ENCODE measurements at places on chromosomes 6 and 20. TPM values are rescaled to one million over a fixed set of nuclear protein-coding genes. Genes with fewer than 3 reads are reported as not detected.

The SIRPB1 gene
- 2.3 TPM for total RNA-seq

The CNKSR3 gene
- 19.0 TPM for total RNA-seq

The PHACTR1 gene
- total RNA-seq = 10.7 TPM

The FAM83C gene
- not detected for total RNA-seq

DNA sequence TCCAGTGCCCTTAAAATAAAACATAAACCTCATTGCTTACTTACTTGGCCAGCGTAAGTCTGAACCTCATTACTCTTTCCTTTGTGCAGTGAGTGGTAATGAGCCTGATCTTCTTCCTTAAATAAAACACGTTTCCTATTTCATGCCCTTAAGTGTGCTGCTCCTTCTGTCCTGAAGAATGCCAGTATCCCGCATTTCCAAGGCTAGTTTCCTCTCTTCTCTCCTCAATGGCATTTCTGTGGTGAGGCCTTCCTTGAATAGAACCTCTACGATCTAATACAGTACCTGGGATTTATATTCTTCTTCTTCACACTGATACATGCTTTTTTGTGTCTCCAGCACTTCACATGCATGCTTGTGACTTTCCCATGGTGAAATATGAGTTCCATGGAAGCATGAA lies 523.4 kb upstream of the CDH4 start:
- no peak overlapping the region for H3K4me3 ChIP-seq
- H3K27me3 ChIP-seq = peaks cover 3% of the 10 kb centered on the region
- H3K36me3 ChIP-seq = no peaks in the 10 kb centered on the region
- H3K27ac ChIP-seq = no peak overlapping the region

DNA sequence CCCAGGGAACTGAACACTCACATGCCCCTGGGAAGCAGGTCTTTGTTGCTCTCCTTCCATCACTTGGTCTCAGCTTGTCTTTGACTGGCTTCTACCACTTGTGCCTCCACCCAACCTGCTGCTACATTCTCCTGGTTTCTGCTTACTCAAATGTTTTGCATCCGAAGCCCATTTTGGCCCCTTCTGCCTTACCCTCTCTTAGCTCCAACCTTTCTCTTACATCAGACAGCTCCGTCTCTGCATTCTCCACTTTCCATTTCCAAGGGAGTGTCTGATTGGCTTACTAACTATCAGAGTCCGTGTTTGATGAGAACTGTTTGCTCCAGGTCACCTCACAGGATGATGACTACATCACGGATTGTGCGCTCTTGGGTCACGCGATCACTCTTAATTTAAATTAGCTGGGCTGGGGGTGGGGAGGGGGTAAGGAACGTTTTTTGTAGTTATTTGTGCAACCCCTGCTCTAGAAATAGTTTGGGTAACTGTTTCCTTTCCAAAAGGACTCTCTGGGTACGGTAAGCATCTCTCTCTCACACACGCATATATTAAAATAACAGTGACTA lies 844 bp upstream of the ABRACL start:
- H3K27me3 ChIP-seq = no peaks in the 10 kb centered on the region
- peak overlapping the region; percentile 96 for H3K4me3 ChIP-seq
- H3K36me3 ChIP-seq = no peaks in the 10 kb centered on the region
- H3K4me1 ChIP-seq = no peaks in the 10 kb centered on the region
- H3K27ac ChIP-seq = peak overlapping the region; percentile 77

DNA sequence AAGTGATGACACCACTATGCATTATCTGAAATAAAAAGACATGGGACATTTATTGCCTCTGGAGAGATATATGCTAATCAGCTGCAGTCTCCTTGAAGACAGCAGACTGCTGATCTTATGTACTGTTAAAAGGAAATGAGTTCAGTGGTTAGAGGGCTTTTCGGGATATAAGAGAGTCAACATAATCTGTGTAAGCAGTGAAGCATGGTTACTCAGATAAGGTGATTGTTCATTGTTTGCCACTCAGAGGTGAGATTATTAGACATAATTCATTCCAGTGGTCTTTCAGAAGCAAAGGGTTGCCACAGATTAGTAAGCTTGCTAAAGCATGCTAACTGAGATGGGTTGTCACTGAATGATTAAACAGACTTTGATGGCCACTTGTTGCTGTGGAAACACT lies 1450.7 kb upstream of the ADGRB3 start:
- H3K27me3 ChIP-seq = no peaks in the 10 kb centered on the region
- no peak for DNase-seq

DNA sequence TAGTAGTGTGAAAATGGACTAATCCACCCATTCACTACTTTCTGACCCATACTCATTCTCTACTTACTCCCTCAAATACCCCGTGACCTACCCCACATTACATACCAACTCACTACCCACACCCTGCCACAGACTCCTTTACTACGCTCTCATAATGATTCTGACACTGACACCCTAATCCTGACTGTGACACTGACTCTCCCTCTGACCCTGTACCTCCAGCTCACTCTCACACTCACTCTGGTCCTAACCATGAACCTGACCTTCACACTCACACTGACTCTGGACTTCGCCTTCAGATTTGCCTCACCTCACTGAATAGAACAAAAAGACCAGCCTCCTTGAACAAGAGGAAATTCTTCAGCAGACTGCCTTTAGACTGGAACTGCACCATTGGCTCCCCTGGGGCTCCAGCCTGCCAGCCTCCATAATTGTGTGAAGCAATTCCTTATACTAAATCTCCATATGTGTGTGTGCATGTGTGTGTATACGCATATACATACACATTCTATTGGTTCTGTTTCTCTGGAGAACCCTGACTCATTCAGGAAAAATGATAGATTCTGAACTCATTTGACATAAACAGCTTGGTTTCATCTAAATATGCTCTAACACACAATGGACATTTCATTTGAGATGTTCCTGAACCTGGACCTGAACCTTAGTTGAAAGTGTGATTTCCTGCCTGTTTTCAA lies 10.5 kb upstream of the ZNF343 start:
- H3K4me1 ChIP-seq = no peaks in the 10 kb centered on the region
- no peak overlapping the region for H3K4me3 ChIP-seq
- DNase-seq = no peak
- no peaks in the 10 kb centered on the region for H3K36me3 ChIP-seq
- no peaks in the 10 kb centered on the region for H3K27me3 ChIP-seq
- H3K27ac ChIP-seq = no peak overlapping the region

DNA sequence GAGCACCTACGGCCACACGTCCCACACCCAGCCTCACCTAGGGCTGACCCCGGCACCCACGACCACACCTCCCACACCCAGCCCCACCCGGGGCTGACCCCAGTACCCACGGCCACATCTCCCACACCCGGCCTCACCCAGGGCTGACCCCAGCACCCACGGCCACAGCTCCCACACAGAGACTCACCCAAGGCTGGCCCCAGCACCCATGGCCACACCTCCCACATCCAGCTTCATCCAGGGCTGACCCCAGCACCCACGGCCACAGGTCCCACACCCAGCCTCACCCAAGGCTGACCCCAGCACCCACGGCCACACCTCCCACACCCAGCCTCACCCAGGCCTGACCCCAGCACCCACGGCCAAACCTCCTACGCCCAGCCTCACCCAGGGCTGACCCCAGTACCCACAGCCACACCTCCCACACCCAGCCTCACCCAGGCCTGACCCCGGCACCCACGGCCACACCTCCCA lies 36.7 kb downstream of the NINL start:
- H3K36me3 ChIP-seq = no peaks in the 10 kb centered on the region
- no peaks in the 10 kb centered on the region for H3K4me1 ChIP-seq
- no peaks in the 10 kb centered on the region for H3K27me3 ChIP-seq
- H3K4me3 ChIP-seq = no peak overlapping the region

DNA sequence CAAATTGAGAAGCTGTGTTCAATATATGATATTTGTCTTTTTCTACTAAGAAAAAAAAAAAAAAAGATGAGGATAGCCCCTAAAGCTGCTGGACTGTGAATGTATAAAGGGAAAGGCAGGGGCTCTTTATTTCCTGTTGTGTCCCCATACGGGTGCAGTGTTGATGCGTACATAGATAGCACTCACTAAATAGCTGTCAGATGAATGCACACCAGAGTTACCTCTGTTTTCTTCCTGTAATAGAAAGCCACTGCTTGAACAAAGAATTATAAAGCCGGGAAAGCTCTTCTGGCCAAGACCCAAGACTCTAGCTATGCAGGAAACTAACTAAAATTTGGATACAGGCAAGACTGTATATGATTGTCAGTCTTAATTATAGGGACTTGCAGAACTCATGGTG lies 260.0 kb downstream of the FARS2 start:
- no peak for DNase-seq
- no peaks in the 10 kb centered on the region for H3K27me3 ChIP-seq
- H3K4me3 ChIP-seq = no peak overlapping the region
- no peaks in the 10 kb centered on the region for H3K4me1 ChIP-seq
- no peak overlapping the region for H3K27ac ChIP-seq
- no peaks in the 10 kb centered on the region for H3K36me3 ChIP-seq

DNA sequence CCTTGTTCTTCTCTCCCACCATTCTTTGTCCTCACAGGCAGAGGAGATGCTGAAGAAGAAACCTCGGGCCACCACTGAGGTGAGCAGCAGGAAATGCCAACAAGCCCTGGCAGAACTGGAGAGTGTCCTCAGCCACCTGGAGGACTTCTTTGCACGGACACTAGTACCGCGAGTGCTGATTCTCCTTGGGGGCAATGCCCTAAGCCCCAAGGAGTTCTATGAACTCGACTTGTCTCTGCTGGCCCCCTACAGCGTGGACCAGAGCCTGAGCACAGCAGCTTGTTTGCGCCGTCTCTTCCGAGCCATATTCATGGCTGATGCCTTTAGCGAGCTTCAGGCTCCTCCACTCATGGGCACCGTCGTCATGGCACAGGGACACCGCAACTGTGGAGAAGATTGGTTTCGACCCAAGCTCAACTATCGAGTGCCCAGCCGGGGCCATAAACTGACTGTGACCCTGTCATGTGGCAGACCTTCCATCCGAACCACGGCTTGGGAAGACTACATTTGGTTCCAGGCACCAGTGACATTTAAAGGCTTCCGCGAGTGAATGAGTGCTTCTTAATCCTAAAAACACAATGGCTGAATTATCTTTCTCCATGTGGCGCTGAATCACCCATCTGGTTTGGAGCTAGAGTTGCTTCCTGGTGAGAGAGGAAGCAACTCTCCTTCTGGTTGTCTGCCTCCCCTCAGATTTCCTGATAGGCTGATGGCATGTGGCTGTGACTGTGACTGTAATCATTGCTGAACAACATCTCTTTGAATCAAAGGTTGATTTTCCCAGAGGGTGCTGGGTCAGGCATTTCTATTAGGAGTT lies 4.6 kb downstream of the MAD2L1BP start:
- no peak overlapping the region for H3K27ac ChIP-seq
- DNase-seq = no peak
- H3K27me3 ChIP-seq = no peaks in the 10 kb centered on the region
- no peaks in the 10 kb centered on the region for H3K4me1 ChIP-seq
- no peak overlapping the region for H3K4me3 ChIP-seq
- H3K36me3 ChIP-seq = no peaks in the 10 kb centered on the region

DNA sequence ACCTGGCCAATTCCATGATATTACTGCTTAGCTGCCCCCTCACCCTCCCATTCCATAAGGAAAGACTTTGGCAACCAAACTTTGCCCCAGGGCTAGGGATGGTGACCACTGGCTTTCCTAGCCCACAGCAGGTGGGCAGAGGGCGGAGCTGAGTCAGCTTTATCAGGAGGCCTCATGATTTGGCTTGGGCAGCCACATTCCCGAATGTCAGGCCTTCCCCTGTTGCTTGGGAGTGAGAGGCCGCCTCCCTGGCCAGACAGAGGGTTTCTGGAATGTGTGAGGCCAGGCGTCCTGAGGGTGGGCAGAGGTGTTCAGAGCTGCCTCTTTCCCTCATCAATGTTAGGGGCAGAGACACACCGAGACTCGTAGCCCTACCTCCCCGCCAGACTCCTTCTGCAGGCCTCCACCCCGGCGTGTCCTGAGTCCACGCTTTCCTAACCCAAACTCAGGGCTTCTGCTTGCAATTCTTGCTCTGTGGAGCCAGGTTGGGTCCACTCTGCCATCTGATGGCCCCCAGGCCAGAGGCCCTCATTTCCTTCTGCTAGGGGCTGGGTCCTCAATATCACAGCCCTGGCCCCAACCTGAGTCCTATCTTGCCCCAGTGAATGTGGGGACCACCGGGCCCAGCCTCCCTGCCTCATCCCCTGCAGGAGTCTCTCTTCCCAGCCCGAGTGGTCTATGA lies 19.3 kb downstream of the UQCC2 start:
- H3K4me1 ChIP-seq = no peaks in the 10 kb centered on the region
- no peak overlapping the region for H3K27ac ChIP-seq
- H3K4me3 ChIP-seq = no peak overlapping the region
- no peaks in the 10 kb centered on the region for H3K27me3 ChIP-seq
- DNase-seq = no peak
- peaks cover 38% of the 10 kb centered on the region for H3K36me3 ChIP-seq

GRCh38 chr6:52410979-52411378 lies 9.2 kb upstream of the EFHC1 start:
- H3K36me3 ChIP-seq = no peaks in the 10 kb centered on the region
- no peaks in the 10 kb centered on the region for H3K4me1 ChIP-seq
- H3K4me3 ChIP-seq = no peak overlapping the region
- DNase-seq = no peak

GRCh38 chr20:59752101-59752586 lies 147.8 kb downstream of the PHACTR3 start:
- no peaks in the 10 kb centered on the region for H3K36me3 ChIP-seq
- no peak overlapping the region for H3K27ac ChIP-seq
- no peaks in the 10 kb centered on the region for H3K4me1 ChIP-seq
- no peaks in the 10 kb centered on the region for H3K27me3 ChIP-seq

Measured in pancreas (tissue), 10 donors.